Adrenal gland (tissue), 19 donors: ENCODE measurements at places on chromosomes 12 and 14.

DNA sequence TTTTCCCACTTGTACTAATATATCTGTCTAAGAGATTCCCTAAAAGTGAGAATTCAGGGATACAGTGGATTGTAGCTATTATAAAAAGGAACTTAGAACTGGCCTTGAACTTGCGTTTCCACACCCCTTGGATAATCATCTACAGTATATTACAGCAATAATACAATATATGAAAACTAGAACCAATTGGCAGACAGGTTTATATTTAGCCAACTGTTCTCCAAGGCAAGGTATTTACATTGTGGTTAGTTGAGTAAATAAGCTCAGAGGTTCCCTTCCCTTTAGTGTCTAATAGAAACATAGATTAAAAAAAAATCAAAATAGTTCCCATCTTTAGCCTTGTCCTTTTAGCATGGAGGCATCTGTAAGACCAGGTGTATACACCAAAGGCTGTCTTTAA lies 42.1 kb downstream of the LIMA1 start:
- DNase-seq = no peak

DNA sequence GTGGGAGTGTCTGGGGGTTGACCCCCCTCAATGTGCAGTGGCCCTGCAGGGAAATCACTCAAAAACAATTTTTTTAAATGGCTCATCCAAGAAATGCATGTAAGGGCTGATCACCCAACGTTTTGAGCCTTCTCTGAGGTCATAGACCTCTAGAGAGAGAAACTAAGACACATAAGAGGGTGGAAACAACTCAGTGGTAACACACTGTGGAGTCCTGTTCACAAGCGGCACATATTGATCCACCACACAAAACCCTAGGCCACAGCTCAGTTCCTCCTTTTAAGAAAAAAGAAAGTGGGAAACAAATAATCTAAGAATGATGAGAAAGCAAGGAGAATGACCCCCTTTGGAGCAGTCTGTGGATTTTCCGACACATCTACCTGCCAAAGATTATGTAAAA lies 83.0 kb upstream of the METAP2 start:
- no peak for DNase-seq

DNA sequence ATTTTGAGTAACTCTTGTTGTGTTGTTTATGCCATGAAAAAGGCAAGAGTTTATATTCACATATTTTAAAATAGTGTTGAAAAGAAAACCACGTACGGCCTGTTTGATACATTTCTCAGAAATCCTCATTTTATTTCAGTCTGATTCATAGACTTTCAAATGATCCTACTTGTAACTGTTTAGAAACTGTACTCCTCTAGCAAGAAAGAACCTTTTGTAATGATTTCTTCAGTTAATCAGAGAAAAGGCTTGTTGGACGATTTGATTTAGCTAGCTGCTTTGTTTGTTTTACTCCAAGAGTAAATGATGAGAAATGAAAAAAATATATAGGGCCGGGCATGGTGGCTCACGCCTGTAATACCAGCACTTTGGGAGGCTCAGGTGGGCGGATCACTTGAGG lies 17.2 kb downstream of the FBXO34 start:
- DNase-seq = no peak

- DNase-seq = no peak
These were observed 61.1 kb upstream of the FLRT2 start for GRCh38 chr14:85468816-85469215.

- DNase-seq = no peak
These were observed 23.5 kb downstream of the APPL2 start for GRCh38 chr12:105212438-105212837.

GRCh38 chr12:19223018-19223417 lies 93.5 kb downstream of the PLEKHA5 start:
- DNase-seq = no peak

- DNase-seq = no peak
These were observed 476.4 kb downstream of the VRK1 start for GRCh38 chr14:97273540-97273939.

GRCh38 chr14:77347751-77348150 lies 26.9 kb downstream of the GSTZ1 start:
- DNase-seq = no peak

DNA sequence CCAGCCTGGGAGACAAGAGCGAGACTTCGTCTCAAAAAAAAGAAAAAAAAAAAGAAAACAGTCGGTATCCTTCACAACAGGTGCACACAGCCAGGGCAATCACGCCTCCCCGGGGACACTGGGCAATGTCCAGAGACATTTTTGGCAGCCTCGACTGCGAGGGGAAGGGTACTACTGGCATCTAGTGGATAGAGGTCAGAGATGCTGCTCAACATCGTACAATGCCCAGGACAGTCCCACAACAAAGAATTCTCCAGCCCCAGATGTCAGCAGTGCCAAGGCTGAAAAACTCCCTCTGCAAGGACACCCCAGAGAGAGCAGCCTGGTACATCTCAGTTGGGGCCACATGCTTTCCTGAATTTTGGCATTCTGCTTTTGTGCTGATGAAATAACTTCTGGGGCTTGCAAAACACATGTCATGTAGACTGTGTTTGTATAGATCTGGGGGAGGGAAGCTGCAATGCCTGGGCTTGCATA lies 21.5 kb downstream of the ALDH2 start:
- peak; percentile 89 for DNase-seq

DNA sequence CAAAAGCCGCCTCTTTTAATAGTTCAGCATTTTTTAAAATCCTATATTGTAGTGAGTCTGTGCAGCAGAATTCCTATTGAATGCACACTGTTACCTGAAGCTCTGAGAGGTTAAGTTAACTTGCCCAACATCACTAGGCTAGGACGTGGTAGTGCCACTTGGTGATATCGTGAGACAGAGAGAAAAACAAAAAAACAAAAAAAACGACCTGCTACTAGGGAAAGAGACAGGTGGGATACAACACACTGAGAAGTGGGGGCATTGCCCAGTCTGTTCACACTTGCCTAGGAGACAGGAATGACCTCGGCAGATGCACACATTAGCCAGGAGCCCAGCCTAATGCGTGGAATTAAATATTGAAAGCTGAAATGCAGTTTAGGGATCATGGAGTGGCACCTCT lies 129.7 kb upstream of the CCND2 start:
- no peak for DNase-seq

DNA sequence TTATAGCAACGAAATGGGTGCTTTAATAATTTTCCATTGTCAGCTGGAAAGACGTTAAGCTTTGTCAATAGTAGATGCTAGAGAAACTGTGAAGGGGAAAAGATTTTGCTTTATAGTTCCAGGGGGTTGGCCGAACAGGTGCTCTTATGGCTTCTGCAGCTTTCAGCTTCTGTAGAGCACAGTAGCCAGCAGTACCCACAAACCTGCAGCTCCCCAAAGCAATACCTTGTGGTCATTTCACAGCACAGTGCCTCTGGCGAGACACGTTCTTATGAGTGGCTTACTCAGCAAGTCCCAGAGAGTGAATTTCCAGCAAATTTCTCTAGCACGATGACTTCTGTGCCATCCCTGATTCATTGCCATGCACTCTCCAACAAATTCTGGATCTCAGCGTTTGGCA lies 416.3 kb upstream of the ATP2B1 start:
- DNase-seq = no peak

DNA sequence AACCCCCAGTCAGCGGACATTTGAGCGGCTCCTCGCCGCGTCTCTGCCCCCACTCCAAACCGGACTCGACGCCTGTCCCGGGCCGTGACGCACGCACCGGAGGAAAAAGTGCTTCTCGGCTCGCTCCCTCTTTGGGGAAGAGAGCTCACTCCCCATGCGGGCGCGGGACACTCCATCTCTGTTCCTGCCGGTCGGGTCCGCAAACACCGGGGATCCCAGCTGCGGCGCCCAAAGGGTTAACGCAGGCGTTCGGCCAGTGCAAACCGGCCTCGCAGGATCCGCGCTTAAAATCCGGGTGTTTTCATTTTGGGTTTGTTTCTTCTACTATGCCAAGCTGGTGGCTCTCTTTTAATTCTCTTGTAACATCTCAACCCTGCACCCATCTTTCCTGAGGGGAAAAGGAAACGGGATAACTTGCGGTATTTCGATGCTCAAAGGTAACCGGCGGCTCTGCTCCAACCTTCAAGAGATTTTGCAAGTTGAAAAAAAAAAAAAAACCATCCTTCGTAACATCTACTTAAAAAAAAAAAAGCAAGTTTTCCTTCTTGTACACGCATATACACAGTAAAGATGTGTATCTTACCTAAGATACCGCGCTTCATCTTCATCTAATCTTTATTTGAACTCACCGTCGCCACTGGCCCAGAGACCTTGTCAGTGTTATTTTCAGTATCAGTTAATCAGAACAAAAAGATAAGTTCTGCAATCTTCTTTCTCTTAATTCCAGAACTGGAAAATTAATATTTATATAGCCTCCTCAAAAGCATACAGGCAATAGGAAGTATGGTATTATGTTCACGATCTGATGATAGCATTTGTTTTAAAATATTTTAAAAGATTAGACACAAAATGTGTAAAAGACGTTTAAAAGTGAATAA lies 1.6 kb upstream of the ATP2B1 start:
- peak; percentile 74 for DNase-seq

GRCh38 chr12:25986180-25986579 lies 27.7 kb downstream of the RASSF8 start:
- DNase-seq = no peak

DNA sequence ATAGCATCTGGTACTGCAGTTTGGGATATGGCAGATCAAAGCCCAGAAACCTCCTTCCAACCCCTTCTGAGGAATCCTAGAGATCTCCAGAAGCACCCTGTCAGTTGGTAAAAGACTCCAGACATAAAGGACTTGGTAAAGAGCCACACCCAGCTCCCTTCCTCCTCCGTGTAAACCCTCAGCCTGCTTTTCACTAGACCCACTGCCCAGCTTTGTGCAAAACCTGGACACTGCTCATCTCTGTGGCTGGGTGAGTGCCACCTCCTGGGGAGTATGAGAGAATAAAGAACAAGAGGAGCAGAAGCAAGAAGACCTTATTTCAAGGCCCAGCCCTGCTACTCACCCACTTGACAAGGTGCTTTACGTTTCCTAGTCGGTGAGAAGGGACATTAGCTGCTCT lies 33.0 kb downstream of the ANO2 start:
- DNase-seq = no peak

DNA sequence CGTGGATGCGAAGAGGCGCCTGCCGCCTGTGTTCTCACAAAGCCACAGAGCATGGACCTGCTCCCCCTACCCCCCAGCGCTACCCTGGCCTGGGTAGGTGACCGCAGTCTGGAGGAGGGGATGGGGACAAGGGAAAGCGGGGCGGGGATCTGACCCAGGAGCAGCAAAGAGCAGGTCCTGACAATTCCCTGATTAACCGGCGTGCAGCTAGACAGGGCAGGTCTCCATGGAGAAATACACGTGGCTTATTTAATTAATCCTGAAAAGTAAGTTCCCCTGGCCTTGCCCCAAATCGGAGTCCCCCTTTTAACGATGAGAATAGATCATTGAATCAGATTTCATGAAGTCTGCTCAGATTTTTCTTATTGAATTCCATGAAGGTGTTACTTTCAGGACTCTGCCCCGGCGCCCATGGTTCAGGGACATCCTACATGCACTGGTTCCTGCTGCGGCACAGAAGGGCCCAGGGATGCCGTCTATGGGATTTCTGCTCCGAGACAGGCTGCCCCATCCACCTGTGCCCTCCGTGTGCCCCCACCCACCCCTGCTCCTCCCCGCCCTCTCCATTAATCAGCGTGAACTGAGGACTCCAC lies 251.0 kb upstream of the SFSWAP start:
- no peak for DNase-seq

GRCh38 chr12:1932264-1932777 lies 13.9 kb upstream of the CACNA2D4 start:
- DNase-seq = peak; percentile 52

DNA sequence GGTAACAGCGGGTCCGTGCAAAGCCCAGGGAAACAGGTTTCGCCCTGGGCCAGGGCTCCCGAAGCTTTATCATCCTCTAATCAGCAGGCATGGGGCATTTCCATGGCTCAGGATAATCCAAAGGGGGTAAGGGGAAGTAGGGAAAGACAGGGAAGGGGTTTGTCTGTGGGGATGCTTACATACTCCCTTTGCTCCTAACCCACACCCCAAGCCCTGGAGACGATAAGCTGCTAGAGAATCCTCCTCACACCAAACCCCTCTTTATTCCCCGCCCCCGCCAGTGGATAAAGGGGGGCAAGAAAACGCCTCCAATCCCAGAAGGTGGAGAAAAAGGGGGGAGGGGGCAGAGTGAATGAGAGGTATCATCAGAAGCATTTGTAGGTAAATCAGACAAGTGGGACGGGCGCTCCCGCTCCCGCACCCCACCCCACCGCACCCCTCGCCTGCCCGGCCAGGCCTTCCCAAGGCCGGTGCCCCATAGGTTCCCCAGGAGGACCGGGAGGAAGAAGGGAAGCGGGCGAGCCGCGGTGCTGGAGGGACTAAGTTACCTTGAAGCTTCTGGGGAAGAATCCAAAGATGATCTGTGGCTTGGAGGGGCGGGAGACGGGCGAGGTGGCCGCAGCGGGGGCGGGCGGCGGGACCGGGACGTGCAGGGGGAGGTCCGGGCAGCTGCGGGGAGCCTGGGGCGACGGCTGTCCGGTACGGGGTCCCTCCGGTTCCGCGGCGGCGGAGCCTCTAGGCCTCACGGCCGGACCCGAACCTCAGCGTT lies 762 bp downstream of the PPP2R5E start:
- DNase-seq = peak; percentile 38

DNA sequence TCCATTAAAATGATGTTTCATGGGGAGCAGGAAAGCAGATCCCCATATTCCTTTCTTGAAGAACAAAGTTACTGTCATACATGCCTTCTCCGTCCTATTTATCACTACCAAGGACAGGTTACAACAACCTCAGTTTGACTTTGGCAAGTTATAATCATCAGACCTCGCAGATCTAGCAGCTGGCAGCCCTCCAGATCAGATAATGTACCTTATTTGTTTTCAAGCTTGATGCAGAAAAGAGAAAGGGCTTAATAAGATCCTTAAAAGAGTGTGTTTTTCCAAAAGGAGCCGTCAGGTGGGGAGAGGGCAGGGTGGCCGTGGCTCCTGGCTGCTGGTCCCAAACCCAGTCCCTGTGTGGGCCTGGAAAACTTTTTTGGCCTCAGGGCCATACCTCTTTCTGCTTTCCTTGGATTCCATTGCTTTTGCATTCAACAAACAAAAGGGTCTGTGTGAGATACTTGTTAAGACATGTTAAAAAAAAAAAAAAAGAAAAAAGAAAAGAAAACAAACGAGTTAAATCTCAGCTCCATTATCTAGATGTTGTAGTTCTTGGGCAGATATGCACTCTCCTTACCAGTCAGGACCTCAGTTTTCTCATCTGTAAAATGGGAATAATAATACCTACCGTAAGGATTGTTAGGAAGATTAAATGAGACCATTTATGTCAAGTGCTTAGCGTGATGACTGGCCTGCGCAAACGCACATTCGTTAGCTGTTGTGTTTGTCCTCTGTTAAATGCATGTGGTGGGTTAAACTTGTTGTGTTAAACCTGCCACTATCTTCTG lies 64.6 kb downstream of the B4GALNT3 start:
- DNase-seq = peak; percentile 83
